Myometrial cell (primary cell): ENCODE measurements at places on chromosomes 13 and 19. TPM values are rescaled to one million over a fixed set of nuclear protein-coding genes. Genes with fewer than 3 reads are reported as not detected.

The ZNF681 gene
- 0.29 and 0.35 TPM in 2 replicates for total RNA-seq

The MYH14 gene
- total RNA-seq, result not detected in 2 replicates

The KIR2DL3 gene
- total RNA-seq, result not detected in 2 replicates

The CEACAM16 gene
- total RNA-seq, result not detected in 2 replicates

The ZNF708 gene
- total RNA-seq, result 0.58 and 1.2 TPM in 2 replicates

The SYCN gene
- total RNA-seq, result not detected in 2 replicates

The ADAT3 gene
- total RNA-seq, result 1.1 and 6.3 TPM in 2 replicates

The FFAR2 gene
- total RNA-seq, result not detected in 2 replicates

The PDE4C gene
- total RNA-seq, result not detected in 2 replicates

The DAND5 gene
- total RNA-seq, result not detected in 2 replicates
